Activated CD4-positive, alpha-beta memory T cell treated with anti-CD3 and anti-CD28 coated beads, Interleukin-2, amount 10 ng/mL, durations not matched to agents 7 days and 5 days (primary cell): ENCODE measurements at places on chromosomes 7 and 10.

GRCh38 chr10:86668297-86669165, at the start of gene LDB3:
TSS of gene LDB3 (plus strand) at chr10:86668511. CDS start at chr10:86668692, 181 bp downstream.
- no peaks in the 10 kb centered on the region for H3K4me1 ChIP-seq
- peaks cover 2% of the 10 kb centered on the region for H3K27me3 ChIP-seq
- H3K27ac ChIP-seq, result no peak within 1 kb of the TSS
- no peak within 1 kb of the TSS for H3K4me3 ChIP-seq
- DNase-seq, result no peak

- no peak overlapping the region for H3K27ac ChIP-seq
- peaks cover 12% of the 10 kb centered on the region for H3K27me3 ChIP-seq
- H3K4me3 ChIP-seq, result no peak overlapping the region
- peaks cover 13% of the 10 kb centered on the region for H3K4me1 ChIP-seq
Observed at GRCh38 chr10:97867220-97867800, 17.7 kb downstream of the GOLGA7B start.

DNA sequence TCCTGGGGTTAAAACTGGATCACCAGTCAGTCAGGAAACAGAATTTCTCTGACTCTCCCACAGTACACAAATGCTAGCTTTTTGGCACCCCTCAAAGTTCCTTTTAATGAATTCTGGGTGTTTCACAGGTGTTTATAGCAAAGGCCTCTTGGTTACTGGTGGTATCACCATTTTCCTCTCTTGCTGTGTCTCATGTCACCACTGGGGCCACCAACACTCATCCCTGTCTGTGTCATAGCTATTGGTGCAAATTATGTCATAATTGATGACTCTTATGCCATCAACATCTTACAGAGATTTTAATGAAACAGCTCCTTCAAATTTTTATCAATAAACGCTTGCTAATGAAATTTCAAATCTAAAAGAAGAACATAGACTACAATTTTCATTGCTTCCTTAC, 27.7 kb upstream of the OSBPL3 start:
- H3K27me3 ChIP-seq, result peaks cover 6% of the 10 kb centered on the region
- no peak overlapping the region for H3K27ac ChIP-seq
- DNase-seq, result no peak
- H3K4me3 ChIP-seq, result no peak overlapping the region
- H3K4me1 ChIP-seq, result no peaks in the 10 kb centered on the region

DNA sequence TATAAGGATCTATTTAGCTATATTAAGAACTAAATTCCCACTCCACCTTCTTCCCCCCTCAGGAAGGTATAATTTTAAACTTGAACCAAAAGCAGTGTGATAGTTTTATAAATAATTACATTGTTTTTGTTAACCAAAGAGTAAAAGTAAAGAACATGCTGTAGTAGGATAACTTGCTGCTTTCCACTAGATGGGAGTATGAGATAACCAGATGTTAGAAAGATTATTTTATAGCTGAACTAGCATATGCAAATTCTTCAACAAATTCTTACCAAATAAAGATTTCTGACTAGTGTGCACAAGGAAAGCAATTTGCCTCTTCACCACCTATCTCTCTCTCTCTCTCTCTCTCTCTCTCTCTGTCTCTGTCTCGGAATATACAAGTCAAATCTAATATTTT, 31.8 kb downstream of the TES start:
- no peak overlapping the region for H3K27ac ChIP-seq
- peaks cover 63% of the 10 kb centered on the region for H3K36me3 ChIP-seq
- no peak for DNase-seq
- H3K27me3 ChIP-seq, result no peaks in the 10 kb centered on the region
- H3K4me1 ChIP-seq, result peaks cover 26% of the 10 kb centered on the region

- no peak overlapping the region for H3K27ac ChIP-seq
- no peak overlapping the region for H3K4me3 ChIP-seq
Observed at GRCh38 chr7:144445590-144445989, 42.1 kb upstream of the NOBOX start.

DNA sequence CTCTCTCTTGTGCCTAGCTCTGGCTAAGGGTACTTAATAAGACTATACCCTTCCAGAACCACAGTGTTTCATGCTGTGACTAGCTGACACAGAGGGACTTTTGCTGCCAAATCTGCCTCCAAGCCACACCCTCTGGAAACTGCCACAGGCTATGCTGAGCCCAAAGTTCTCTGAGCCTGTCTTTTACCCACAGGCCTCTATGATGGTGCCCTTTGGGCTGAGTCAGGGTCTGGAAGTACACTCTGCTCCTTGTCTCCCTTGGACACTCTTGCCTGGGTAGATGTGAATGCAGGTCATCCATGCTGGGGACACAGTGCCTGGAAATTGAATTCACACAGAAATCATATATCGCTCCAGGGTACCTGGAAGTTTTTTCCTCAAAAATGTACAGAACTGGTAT, 22.6 kb downstream of the DYDC1 start:
- H3K27ac ChIP-seq, result no peak overlapping the region
- no peaks in the 10 kb centered on the region for H3K4me1 ChIP-seq
- H3K36me3 ChIP-seq, result no peaks in the 10 kb centered on the region
- DNase-seq, result no peak

GRCh38 chr10:84429926-84430520, 101.6 kb downstream of the CCSER2 start:
- H3K4me3 ChIP-seq, result no peak overlapping the region
- H3K4me1 ChIP-seq, result peaks cover 9% of the 10 kb centered on the region
- H3K27me3 ChIP-seq, result no peaks in the 10 kb centered on the region
- no peak overlapping the region for H3K27ac ChIP-seq

- DNase-seq, result no peak
- H3K4me3 ChIP-seq, result no peak overlapping the region
- H3K36me3 ChIP-seq, result no peaks in the 10 kb centered on the region
- no peak overlapping the region for H3K27ac ChIP-seq
- H3K4me1 ChIP-seq, result peaks cover 36% of the 10 kb centered on the region
Observed at GRCh38 chr7:2108071-2108455, 124.7 kb downstream of the MAD1L1 start.

- no peak overlapping the region for H3K4me3 ChIP-seq
- H3K4me1 ChIP-seq, result peaks cover 12% of the 10 kb centered on the region
- DNase-seq, result no peak
- H3K27me3 ChIP-seq, result peaks cover 82% of the 10 kb centered on the region
Observed at GRCh38 chr10:69577268-69578232, 4.3 kb upstream of the NEUROG3 start.

DNA sequence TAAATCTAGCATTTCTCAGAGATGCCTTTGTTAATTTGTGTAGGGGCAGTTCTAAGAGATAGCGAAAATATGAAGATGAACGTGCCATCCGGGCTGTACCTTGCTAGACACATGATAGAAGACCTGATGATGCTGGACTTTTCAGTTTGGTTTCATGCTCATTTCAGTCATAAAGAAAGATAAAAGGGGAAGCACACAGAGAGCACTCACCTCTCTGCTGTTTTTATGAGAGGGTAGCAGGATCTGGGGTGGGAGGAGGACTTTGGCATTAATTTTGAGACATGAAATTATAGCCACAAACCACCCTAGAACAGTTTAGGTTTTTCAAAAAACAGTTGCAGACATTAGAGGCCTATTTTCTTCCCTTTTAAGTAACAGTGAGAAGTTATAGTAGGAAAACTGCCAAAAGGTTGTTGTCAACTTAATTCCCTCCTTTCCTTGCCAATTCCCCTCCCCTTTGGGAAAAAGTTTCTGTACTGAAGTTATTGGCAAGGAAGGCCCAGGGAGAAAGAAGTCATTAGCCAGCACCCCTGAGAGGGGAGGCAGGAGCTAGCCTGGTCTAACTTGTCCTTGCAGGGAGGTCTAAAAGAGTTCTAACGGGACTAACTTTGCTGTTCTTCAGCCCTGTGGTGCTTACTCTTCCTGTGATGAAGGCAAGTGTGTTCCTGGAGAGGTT, 2.6 kb downstream of the ST7 start:
- H3K36me3 ChIP-seq, result peaks cover 5% of the 10 kb centered on the region
- peak overlapping the region; percentile 7 for H3K27ac ChIP-seq
- no peak for DNase-seq
- peaks cover 30% of the 10 kb centered on the region for H3K4me1 ChIP-seq
- no peaks in the 10 kb centered on the region for H3K27me3 ChIP-seq

DNA sequence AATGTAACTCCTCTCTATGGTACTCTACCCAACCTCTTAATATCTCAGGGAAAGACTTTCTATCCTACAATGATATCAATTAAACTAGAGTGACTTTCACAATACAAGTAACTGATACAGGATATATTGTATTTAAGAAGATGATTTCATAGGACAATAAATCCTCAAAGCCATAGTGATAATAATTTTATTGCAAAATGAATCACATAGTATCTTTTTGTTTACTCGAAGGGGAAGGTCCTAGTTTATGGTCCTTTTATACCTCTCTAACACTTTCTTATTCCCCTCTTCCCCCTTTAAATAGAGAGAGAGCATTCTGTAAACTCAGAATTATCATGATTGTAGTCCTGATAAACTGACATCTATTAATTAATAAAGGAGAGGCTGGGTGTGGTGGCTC, 56.4 kb downstream of the TMEM106B start:
- no peak overlapping the region for H3K27ac ChIP-seq
- H3K27me3 ChIP-seq, result peaks cover 2% of the 10 kb centered on the region
- no peaks in the 10 kb centered on the region for H3K4me1 ChIP-seq

GRCh38 chr10:4068629-4069028, 283.6 kb upstream of the KLF6 start:
- H3K27ac ChIP-seq, result no peak overlapping the region
- H3K36me3 ChIP-seq, result no peaks in the 10 kb centered on the region
- no peak for DNase-seq
- H3K4me3 ChIP-seq, result no peak overlapping the region
- H3K4me1 ChIP-seq, result peaks cover 9% of the 10 kb centered on the region
- H3K27me3 ChIP-seq, result no peaks in the 10 kb centered on the region

DNA sequence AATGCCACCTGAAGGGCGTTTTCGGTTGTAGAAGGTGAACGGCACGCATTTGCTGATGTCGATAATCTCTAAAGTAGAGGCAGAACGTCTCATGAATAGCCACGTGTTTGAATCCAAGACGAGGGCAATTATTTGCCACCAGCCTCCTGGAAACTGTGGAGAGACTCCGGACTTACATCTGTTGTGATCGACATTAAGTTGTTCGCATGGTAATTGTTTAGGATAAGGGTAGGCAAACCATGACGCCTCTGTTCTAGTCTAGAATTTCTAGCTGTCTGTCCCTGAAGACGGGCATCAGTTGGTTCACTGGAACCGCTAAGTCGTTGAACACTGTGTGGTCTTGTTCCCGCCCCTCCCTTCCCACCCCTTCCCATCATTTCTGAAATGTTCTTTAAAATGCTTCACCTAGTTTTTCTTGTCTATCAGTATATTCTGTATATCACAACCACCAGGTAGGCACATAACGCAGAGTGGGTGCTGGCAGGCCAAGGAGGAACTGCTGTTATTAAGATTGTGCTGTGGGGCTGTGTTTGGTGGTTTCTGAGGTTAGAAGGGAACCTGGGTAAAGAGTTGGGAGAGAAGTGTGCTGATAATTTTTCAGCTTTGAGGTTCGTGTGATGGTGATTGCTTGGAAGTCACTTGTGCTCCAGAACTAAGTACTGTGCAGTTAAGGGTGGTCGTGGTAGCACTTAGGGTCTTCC, 1.2 kb downstream of the UBE3C start:
- H3K4me3 ChIP-seq, result peak overlapping the region; percentile 79
- H3K4me1 ChIP-seq, result peaks cover 54% of the 10 kb centered on the region
- peak; percentile 52 for DNase-seq

- DNase-seq, result no peak
- no peak overlapping the region for H3K4me3 ChIP-seq
- no peaks in the 10 kb centered on the region for H3K36me3 ChIP-seq
- H3K27ac ChIP-seq, result no peak overlapping the region
- no peaks in the 10 kb centered on the region for H3K4me1 ChIP-seq
- peaks cover 9% of the 10 kb centered on the region for H3K27me3 ChIP-seq
Observed at GRCh38 chr7:116777651-116778281, 84.6 kb upstream of the CAPZA2 start.

DNA sequence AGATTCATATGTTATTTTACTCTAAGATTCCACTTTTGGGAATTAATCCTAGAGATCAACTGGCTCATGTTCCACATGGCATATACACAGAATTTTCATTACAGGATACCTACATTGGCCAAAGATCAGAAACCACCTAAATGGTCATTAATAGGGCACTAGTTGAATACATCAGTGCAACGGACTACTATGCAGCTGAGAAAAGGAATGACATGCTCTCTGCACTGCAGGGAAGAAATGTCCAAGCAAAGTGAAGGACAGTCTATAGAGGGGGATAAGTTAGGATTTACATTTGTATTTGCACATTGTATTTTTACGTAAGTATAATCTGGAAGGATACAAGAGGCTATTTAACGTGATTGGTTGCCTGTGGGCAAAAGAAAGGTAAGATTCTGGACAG, 67.7 kb upstream of the PRLHR start:
- H3K27ac ChIP-seq, result no peak overlapping the region
- H3K4me3 ChIP-seq, result no peak overlapping the region
- peaks cover 17% of the 10 kb centered on the region for H3K4me1 ChIP-seq
- no peaks in the 10 kb centered on the region for H3K36me3 ChIP-seq
- DNase-seq, result no peak

DNA sequence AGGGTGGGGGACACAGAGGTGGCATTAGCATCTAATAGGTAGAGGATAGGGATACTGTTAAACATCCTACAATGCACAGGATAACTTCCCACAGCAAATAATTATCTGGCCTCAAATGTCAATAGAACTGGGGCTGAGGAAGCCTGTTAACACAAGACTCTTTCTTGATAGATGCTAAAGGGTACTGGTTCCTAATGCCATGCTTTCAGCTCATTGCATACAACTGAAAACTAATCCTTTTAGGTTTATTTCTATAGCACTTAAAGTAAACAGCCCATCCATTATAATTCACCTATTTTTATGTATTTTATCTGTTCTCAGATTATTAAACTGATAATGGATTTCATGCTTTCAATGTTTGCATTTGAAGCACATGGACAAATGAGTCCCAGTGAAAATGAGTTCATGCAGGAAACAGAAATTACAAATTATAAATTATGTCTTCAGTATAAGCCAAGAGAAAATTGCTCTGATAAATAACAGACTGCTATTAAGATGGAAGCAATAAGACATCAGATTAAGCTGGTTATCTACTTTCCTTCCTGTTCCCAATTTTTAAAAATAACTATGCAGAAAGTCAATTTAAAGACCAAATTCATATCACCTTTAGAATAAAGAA, 66.4 kb downstream of the AKR1D1 start:
- peaks cover 3% of the 10 kb centered on the region for H3K4me1 ChIP-seq
- DNase-seq, result no peak
- no peak overlapping the region for H3K4me3 ChIP-seq
- no peaks in the 10 kb centered on the region for H3K36me3 ChIP-seq
- H3K27me3 ChIP-seq, result peaks cover 22% of the 10 kb centered on the region

- H3K36me3 ChIP-seq, result no peaks in the 10 kb centered on the region
- no peak overlapping the region for H3K27ac ChIP-seq
- H3K4me1 ChIP-seq, result no peaks in the 10 kb centered on the region
- no peak overlapping the region for H3K4me3 ChIP-seq
- no peak for DNase-seq
- peaks cover 21% of the 10 kb centered on the region for H3K27me3 ChIP-seq
Observed at GRCh38 chr10:102845352-102845902, 8.2 kb upstream of the CYP17A1 start.

GRCh38 chr7:17516771-17517170, 218.3 kb downstream of the AHR start:
- H3K4me3 ChIP-seq, result no peak overlapping the region
- no peak for DNase-seq
- H3K27ac ChIP-seq, result no peak overlapping the region
- no peaks in the 10 kb centered on the region for H3K27me3 ChIP-seq
